Activated CD8-positive, alpha-beta T cell treated with anti-CD3 and anti-CD28 coated beads, Interleukin-2, amount 10 ng/mL, durations not matched to agents 7 days and 5 days (primary cell): ENCODE measurements at places on chromosomes 5 and 9. TPM values are rescaled to one million over a fixed set of nuclear protein-coding genes. Genes with fewer than 3 reads are reported as not detected.

Gene PCDHGB1
- not detected for total RNA-seq

DNA sequence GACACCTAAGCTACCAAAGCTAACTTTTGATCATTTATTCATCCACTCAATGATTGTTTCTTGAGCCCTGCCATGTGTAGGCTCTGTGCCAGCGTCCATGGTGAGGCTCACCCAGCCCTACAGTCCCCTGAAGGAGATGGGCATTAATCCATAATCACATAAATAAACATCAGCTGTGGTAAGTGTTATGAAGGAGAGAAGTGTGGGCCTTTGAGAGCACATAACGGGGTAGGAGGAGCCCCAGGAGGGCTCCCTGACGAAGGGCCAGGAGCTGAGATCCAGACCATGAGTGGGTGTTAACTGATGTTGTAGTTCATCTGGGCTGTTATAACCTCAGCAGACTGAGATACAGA is 53.9 kb upstream of the AFAP1L1 start:
- DNase-seq, result no peak
- H3K4me3 ChIP-seq, result no peak overlapping the region
- no peaks in the 10 kb centered on the region for H3K36me3 ChIP-seq
- H3K27me3 ChIP-seq, result peaks cover 2% of the 10 kb centered on the region
- no peak overlapping the region for H3K27ac ChIP-seq

DNA sequence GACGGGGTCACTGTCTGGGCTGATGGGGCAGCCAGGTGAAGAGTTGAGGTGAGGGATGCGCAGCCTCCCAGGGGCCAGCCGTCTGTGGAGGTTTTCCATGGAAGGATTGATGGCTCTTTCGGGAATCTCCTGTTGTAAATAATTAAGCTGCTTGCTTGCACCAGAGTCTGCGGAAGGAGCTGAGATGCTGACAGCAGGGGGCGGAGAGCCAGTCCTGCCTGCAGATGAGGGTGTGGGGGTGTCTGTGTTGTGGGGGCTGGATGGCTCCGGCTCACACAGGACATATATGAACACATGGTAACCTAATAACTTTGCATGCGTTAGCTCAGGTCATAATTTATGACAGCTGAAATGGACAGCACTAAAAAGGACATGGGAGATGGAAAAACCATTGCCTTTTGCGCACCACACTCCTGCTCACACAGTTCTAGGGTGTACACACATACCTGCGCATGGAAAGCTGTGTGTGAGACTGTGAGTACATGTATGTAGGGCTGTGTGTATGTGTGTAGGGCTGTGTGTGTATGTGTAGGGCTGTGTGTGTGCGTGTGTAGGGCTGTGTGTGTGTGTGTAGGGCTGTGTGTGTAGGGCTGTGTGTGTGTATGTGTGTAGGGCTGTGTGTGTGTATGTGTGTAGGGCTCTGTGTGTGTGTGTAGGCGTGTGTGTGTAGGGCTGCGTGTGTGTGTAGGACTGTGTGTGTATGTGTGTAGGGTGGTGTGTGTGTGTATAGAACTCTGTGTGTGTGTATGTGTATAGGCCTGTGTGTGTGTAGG is 36.8 kb upstream of the SEMA4D start:
- H3K36me3 ChIP-seq, result peaks cover 3% of the 10 kb centered on the region
- DNase-seq, result no peak
- H3K27me3 ChIP-seq, result no peaks in the 10 kb centered on the region
- no peak overlapping the region for H3K4me3 ChIP-seq
- H3K27ac ChIP-seq, result peak overlapping the region; percentile 89

- no peak for DNase-seq
- no peak overlapping the region for H3K4me3 ChIP-seq
- H3K27me3 ChIP-seq, result peaks cover 10% of the 10 kb centered on the region
- H3K27ac ChIP-seq, result no peak overlapping the region
- H3K4me1 ChIP-seq, result no peaks in the 10 kb centered on the region
These were observed 130.6 kb upstream of the EPB41L4A start for GRCh38 chr5:112549605-112550166.

GRCh38 chr5:83556190-83556589 is 84.6 kb downstream of the VCAN start:
- no peaks in the 10 kb centered on the region for H3K36me3 ChIP-seq
- no peak overlapping the region for H3K27ac ChIP-seq
- no peak overlapping the region for H3K4me3 ChIP-seq
- H3K4me1 ChIP-seq, result no peaks in the 10 kb centered on the region
- DNase-seq, result no peak
